Kidney (tissue), 22 donors: ENCODE measurements at places on chromosomes 1 and 21. TPM values are rescaled to one million over a fixed set of nuclear protein-coding genes. Genes with fewer than 3 reads are reported as not detected.

Gene LDLRAD2
- total RNA-seq, result 0.79 TPM

GRCh38 chr1:87620807-87621206 is 292.1 kb downstream of the LMO4 start:
- H3K36me3 ChIP-seq, result no peaks in the 10 kb centered on the region
- H3K27ac ChIP-seq, result no peak overlapping the region
- H3K27me3 ChIP-seq, result no peaks in the 10 kb centered on the region
- H3K4me3 ChIP-seq, result no peak overlapping the region
- no peak for DNase-seq
- H3K4me1 ChIP-seq, result no peaks in the 10 kb centered on the region

- H3K27me3 ChIP-seq, result no peaks in the 10 kb centered on the region
- no peak overlapping the region for H3K27ac ChIP-seq
- no peaks in the 10 kb centered on the region for H3K36me3 ChIP-seq
- H3K4me3 ChIP-seq, result no peak overlapping the region
- H3K4me1 ChIP-seq, result no peaks in the 10 kb centered on the region
Observed at GRCh38 chr21:35831230-35831629, 229.1 kb downstream of the SETD4 start.

Gene CADM3
- 25.8 TPM for total RNA-seq

DNA sequence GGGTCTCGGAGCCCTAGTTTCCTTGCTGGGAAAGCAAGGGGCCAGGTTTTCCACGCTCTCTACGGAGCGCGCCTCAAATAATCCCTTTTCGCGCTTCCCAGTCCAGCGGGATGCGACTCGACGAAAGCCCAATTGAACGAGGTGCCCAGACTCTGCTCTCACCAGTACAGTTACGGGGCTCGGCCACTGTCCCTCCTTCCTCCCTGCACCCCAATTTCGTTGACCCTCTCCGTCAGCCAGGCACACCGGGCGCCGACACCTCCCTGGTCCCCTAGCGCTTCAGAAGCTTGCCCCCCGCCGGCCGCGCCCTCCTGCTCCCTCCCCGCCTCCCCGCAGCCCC is 389 bp downstream of the SEMA6C start:
- H3K4me1 ChIP-seq, result no peaks in the 10 kb centered on the region
- H3K4me3 ChIP-seq, result peak overlapping the region; percentile 84
- H3K36me3 ChIP-seq, result no peaks in the 10 kb centered on the region
- no peaks in the 10 kb centered on the region for H3K27me3 ChIP-seq
- DNase-seq, result no peak

DNA sequence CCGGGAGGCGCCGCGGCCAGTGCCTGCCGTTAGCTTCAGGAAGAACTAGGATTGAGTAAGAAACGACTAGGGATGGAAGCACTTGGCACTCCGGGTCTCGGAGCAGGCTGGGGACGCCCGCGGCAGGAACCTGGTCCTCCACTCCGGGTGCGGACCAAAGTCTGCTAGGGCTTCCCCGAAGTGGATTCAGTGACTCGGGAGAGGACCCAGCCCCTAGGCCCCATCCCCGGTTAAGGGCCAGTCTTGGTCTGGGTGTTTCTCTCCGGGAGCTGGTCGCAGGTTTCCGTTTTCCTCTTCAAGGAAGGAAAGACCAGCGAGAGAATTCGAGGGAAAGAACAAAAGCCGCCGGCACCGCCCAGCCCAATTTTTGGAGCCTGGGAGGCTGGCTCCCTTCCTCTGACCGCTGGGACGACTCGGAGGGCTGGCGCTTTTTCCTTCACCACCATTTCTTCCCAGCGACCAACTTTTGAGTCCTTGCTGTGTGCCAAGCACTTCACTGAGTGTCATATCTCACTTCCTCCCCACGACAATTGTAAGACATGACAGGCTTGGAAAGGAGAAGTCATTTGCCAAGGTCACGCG is 16.8 kb upstream of the STMN1 start:
- DNase-seq, result peak; percentile 60
- H3K4me1 ChIP-seq, result peaks cover 5% of the 10 kb centered on the region
- H3K4me3 ChIP-seq, result peak overlapping the region; percentile 63
- no peaks in the 10 kb centered on the region for H3K36me3 ChIP-seq
- no peaks in the 10 kb centered on the region for H3K27me3 ChIP-seq

DNA sequence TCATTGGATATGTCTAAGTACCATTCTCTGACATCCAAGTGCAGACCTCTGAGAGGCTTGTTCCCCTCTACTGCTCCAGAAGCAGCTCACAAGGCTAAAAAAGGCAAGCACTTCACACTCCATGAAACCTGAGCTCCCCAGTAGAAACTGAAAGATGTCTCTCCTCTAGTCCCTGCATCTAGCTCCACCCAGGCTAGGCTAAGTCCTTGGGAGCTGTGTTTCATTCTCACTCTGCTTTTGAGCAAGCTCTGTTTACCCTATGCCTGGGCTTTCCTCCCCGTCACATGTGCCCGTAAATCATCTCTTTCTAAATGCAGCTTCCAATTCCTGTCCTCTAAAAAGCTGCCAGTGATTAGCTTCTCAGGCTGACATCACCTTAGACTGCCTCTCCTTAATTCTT is 39.0 kb downstream of the LRRC71 start:
- no peak overlapping the region for H3K4me3 ChIP-seq
- no peaks in the 10 kb centered on the region for H3K4me1 ChIP-seq
- no peaks in the 10 kb centered on the region for H3K27me3 ChIP-seq
- H3K27ac ChIP-seq, result no peak overlapping the region

Gene OR2L3
- total RNA-seq, result not detected

Gene CRP
- not detected for total RNA-seq

DNA sequence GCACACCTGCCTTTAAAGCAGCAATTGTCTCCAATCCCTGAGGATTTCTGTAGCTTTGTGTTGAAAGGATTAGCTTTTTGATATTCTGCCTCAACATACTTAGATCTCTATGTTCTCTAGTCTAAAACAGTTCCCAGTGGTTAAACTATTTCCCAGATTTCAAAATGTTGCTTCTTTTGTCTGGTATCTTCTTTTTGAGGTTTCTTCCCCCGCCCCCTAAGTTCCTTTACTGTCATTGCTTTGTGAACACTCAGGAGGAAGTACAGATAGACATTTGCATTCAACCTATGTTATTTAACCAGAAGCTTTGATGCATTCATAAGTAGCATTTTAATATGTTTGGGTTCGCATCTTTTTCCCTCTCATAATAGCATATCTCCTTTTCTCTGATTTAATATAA is 33.5 kb downstream of the CYYR1 start:
- H3K27ac ChIP-seq, result no peak overlapping the region
- no peak for DNase-seq

Gene F11R
- 117 TPM for total RNA-seq

Gene C2CD4D
- 0.57 TPM for total RNA-seq

Gene GAS5
- 275 TPM for total RNA-seq
